ENCODE measurements at places on chromosomes 5 and 9.

DNA sequence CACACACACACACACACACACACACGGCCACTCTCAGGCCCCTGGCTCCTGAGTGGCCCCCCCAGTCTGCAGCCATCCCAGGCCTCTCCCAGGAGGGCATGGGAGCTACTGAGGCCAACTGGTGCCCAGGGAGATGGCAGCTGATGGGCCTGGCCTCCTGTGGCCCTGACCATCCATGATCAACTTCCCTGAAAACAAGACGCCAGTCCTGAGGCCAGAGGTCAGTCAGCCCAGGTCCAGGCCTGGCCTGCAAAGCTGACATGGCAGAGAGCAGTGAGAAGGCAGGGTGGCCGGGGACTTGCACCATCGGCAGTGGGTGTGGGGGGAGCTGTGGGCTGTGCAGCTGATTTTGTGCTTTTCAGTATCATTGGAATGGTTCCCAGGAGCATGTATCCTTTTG, 47.0 kb downstream of the SARDH start:
- no peak for DNase-seq

GRCh38 chr9:71895955-71896354, 15.0 kb downstream of the ABHD17B start:
- no peak for DNase-seq

GRCh38 chr5:175478384-175479124, at the start of gene SFXN1:
Gene SFXN1 (plus strand): TSS chr5:175478560. CDS start chr5:175492104, 13,544 bp downstream.
- peak; percentile 92 for DNase-seq

DNA sequence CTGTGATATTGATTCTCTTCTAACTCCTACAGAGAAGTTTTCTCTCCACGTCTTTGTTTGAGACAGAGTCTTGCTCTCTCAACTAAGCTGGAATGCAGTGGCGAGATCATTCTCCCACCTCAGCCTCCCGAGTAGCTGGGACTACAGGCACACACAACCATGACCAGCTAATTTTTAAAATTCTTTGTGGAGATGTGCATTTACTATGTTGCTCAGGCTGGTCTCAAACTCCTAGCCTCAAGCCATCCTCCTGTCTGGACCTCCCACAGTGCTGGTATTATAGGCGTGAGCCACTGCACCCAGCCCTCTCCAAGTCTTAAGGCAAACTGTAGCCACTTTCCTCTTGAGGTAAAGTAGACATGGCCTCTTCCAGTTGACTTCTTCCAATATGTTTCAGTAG, 72.2 kb downstream of the SNX18 start:
- no peak for DNase-seq

DNA sequence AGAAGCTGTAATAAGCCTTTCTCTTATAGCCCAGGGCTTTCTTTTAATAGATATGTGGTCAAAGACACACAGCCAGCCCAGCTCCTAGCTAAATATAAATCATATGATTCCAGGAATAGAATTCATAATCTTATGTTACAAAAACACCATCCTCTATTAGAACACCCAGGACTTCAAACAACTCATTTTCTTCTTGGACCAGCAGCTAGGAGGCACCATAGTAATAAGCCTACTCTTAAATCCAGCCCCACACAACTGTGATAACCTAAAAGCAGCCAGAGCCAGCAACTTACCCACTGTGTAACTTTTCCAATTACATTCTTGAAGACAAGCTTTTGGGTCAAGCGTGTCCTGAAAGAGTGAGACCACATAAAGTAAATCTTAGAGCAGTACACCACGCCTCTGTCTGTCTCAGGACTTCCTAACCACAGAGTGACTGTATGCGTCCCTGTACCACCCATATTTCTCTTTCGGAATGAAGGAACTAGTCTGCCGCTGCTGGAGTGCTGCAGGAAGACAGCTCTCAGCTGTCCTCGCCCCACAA, 223.8 kb downstream of the TLE1 start:
- no peak for DNase-seq

GRCh38 chr5:6820851-6821479, 107.7 kb downstream of the TENT4A start:
- no peak for DNase-seq

- no peak for DNase-seq
Measured at GRCh38 chr5:61604076-61605025, 272.3 kb downstream of the ZSWIM6 start.

GRCh38 chr9:134560206-134560605, 81.4 kb upstream of the COL5A1 start:
- DNase-seq, result peak; percentile 62

GRCh38 chr5:174793684-174794328, 69.4 kb downstream of the MSX2 start:
- peak; percentile 91 for DNase-seq

DNA sequence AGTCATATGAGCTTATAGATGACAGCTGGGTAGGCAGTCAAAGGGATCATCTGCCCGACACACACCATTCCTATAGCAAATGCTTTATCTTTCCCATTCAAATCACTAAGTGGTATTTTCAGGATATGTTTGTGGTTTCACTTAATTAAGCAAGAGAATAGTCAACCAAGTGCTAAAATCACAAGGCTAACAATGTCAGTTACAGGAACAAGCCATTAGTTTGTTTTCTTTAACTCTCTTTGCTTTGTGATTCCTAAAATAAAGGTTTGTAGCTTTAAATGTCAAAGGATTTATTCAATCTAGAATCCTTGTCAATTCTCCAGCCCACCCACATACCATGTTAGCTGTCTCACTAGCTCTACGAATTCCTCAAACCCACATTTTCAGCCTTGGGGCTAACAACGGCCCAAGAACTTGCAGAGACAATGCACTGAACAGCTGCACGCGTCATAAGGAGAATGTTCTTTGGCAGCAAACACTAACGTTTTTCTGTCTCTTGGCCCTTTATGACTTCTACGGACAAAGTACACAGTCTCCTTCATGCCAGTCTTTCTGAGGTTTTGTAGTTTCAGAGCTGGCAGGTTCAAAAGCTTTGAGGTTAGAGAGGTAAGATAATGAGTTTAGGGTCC, 56.6 kb downstream of the ELAVL2 start:
- no peak for DNase-seq

- DNase-seq, result no peak
Measured at GRCh38 chr9:71929791-71930440, 18.5 kb downstream of the C9orf85 start.

- no peak for DNase-seq
Measured at GRCh38 chr5:1506242-1507013, 17.3 kb downstream of the LPCAT1 start.

- no peak for DNase-seq
Measured at GRCh38 chr5:147472664-147473475, 37.0 kb downstream of the DPYSL3 start.

DNA sequence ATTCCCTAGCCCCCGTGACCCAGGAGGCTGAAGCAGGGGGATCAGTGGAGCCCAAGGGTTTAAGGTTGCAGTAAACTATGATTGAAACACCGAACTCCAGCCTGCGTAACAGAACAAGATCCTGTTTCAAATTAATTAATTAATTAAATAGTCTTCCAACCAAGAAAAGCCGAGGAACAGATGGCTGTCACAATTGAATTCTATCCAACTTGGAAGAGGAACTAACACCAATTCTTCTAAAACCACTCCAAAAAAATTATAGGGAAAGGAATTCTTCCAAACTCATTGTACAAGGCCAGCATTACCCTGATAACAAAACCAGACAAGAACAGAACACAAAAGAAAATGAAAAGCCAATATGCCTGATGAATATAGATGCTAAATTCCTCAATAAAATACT, 43.4 kb upstream of the RGS7BP start:
- no peak for DNase-seq

- DNase-seq, result peak; percentile 83
Measured at GRCh38 chr5:135851915-135852845, 17.7 kb downstream of the SLC25A48 start.

DNA sequence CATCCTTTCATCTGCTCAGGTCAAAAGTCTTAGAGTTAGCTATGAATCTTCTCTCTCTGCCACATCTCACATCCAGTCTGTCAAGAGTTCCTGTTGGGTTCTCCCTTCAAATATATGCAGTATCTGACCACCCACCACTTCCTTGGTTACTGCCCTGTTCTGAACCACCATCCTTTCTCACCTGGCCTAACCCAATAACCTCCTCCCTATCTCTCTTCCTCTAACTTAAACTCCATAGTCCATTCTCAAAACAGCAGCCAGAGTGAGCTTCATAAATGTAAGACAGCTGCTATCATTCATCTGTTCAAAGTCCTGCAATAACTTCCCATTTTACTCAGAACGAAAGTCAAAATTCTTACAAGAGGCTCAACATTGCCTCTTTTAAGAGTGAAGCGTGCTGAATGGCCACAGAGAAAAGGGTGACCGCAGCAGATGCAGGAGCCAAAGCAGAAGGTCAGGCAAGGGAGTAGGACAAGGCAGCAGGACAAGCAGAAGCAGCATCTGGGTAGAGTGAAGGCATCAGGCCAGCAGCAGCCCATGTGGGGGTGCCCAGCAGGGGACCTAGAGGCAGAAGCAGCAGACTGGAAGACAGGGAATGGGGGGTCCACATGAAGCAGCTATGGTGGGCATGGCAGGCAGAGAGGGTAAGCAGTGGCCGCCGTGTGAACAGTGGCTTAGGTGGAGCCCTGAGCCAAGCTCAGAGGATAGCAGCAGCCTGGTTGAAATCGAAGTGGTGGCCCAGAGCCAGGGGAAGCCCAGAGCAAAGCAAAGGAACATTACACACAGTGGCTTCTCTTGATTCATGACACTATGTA, 39.3 kb upstream of the CDC42SE2 start:
- DNase-seq, result no peak

GRCh38 chr5:115325296-115325959, 29.0 kb upstream of the CCDC112 start:
- DNase-seq, result no peak

GRCh38 chr5:62322484-62322883, 16.5 kb downstream of the KIF2A start:
- DNase-seq, result no peak

DNA sequence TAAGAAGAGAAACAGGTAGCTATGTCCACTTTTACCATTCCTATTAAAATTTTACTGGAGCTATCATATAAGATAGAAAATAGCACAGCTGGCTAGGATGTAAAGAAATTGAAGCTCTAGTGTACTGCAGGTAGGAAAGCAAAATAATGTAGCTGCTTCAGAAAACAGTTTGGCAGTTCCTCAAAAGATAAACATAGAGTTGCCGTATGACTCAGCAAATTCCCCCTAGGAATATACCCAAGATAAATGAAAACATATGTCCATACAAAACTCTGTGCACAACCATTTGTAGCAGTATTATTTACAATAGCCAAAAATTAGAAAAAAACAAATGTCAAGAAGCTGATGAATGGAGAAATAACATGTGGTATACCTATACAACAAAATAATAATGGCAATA, 64.6 kb upstream of the SHISAL2B start:
- no peak for DNase-seq

DNA sequence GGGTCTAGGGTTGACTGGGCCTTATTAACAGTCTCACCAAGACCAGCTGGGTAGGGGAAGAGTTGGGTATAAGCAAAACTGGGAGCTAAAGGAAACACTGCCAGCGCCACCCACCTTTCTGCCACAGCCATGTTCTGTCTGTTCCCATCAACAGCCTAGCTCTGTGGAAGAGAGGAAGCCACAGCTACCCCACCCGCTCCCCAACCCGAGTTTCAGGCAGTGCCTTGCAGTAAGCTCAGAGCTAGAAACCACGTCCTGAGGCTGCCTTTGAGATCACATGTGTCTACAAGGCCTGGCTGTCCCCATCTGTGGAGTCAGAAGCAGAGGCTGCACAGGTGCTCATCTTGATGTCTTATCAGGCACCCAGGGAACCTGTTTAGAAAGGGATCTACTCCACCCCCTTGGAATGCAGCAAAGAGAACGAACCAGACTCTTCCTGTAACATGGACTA, 15.3 kb downstream of the HNRNPH1 start:
- peak; percentile 86 for DNase-seq

DNA sequence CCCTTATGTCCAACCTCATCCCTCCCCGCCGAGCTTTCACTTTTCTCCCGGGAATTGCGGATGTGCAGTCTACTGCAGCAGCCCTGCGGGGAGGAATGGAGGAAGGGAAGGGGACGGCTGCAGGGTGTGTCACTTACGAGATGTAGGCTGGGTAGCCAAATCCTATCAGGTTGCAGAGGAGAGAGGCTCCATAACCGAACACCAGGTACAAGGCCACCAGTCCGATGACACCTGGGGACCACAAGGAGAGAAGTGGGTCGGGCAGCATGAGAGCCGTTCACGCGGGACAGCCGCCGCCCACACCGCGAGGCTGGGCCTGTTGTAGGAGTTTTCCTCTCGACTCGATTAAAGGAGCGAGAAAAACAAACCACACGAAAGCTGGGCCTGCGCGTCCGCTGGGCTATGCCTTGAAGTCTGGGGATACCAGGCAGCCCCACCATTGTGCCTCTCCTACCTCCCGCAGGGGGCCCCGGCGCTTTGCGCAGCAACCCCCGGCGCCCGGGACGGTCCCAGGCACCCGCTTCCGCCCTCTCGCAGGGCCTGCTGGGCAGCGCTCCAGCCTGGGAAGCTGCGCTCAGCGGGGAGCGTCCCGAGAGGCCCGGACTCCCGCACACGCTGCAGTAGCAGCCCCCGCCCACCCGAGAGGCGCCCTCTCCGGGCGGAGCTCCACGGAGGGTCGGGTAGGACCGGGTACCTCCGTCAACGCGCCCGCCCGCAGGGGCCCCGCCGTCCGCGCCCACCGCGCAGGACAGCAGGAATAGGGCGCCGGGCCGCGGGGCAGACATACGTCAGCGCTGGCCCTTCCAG, 798 bp downstream of the REEP5 start:
- DNase-seq, result peak; percentile 92

DNA sequence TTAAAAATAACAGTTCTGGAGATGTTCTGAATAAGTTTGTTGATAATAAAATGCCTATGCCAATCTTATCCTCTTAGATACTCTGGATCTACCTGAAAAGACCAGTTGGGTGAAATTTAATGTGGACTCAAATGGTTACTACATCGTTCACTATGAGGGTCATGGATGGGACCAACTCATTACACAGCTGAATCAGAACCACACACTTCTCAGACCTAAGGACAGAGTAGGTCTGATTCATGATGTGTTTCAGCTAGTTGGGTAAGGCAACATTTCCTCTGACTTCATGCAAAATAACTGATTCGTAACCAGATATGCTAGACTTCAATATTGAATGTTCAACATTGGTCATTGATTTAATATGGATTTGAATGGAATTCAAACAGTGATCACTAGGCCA, 27.0 kb downstream of the ERAP2 start:
- no peak for DNase-seq

GRCh38 chr9:13383216-13383615, 103.7 kb upstream of the MPDZ start:
- DNase-seq, result no peak

GRCh38 chr5:55438998-55439397, 95.8 kb downstream of the PLPP1 start:
- DNase-seq, result no peak

- DNase-seq, result no peak
Measured at GRCh38 chr9:109831998-109832658, 52.1 kb downstream of the PALM2AKAP2 start.

- DNase-seq, result no peak
Measured at GRCh38 chr5:170147753-170148264, 42.1 kb downstream of the FOXI1 start.

GRCh38 chr9:129023908-129024233, 4.3 kb downstream of the SH3GLB2 start:
- no peak for DNase-seq

DNA sequence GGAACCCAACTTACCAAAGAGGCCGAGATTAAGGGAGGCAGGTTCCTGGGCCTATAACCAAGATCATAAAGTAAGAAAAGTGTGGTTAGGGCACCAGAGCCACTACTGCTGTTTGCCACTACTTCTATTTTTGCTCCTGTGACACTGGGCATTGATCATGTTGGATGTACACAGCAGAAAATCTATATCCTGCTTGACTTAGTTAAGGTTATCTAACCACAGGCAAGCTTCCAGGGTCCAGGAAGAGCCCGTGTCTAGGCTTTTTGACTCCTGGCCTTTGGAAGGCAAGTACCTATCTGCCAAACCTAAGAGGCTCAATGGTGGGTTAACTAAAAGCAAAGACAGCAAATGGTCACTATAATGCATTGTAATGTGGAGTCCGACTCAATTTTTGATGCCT, 497.5 kb upstream of the DMAC1 start:
- no peak for DNase-seq

Data from mesenteric fat pad (tissue), 1 donor.